ENCODE measurements at places on chromosomes 4 and X.

DNA sequence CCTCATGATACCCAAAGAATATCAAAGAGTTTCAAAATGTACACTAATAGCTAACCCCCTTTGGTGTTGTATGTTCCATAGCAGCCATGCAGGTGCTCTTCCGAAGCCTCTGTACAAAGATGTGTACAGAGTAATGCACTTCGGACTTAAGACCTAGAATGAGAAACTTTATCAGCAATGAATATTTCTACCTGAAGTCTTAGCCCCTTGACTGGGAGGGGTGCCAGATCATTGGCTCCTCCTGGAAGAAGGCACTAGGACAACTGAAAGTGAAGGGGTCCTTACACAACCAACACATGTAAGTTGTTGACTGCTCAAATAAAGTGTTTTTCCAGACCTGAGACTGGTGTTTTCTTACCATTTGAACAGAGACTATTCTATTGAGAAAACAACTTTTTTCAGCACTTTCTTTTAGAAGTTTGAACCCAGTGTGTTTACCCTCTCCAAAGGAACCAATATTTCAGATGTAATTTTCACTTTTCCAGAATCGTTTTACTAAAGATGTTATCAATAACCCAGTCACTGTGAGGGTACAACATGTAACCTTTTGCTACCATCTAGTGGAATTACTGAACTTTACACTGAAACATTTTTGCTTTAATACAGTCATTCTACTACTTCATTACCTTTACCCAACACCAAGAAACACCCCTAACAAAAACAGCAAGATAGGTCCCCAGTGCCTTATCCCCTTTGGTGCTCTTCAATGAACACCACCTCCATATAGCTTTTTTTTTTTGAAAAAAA is 33.3 kb upstream of the PRDX4 start:
- DNase-seq: no peak

GRCh38 chrX:109533631-109534030 is 3.0 kb upstream of the NXT2 start:
- DNase-seq: no peak

DNA sequence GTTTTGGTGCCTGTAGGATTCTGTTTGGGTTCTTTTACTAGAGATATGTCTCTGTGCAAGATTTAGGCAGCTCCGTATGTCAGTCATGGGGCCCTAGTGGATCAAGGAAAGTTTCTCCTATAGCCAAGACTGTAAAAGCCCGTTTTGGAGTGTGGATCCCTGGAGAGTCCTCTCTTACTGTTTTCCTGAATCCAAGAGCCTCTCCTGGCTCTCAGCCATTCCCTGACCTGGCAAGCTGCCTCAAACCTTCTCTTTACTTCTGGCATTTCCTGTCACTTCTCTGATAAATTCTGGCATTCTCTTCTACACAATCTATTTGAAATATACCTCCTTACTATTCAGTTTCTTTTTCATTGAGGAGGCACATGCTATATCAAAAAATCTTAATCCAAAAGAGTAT is 41.4 kb downstream of the DCAF12L2 start:
- DNase-seq: no peak

DNA sequence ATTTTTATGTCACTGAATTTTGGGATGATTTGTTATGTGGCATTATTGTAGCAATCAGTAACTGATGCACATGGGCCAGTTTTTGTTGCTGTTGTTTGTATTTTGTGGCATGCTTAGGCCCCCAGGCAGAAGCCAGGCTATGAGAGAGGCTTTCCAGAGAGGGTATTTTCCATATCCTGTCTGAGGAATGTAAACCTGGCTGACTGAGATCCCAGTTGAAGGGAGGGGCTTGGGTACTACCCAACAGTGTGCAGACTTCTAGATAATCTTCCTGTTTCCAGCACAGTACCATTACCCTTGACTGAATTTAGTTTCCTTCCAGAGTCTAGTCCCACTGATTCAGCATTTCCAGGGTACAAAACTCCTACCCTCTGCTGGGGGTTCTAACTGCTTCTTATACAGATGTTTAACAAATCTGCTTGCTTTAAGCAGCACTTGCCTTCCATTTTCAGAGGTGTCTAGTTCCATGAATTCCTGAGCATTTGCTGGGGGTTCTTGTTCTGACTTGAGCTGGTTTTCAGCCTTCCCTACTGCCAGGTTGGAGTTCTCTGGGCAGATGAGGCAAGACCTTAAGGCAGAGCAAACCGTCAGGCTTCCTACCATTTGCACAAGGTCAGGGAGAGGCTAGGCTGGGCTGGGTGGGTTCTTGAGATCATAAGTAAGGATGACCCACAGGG is 104.7 kb upstream of the EGFL6 start:
- no peak for DNase-seq

DNA sequence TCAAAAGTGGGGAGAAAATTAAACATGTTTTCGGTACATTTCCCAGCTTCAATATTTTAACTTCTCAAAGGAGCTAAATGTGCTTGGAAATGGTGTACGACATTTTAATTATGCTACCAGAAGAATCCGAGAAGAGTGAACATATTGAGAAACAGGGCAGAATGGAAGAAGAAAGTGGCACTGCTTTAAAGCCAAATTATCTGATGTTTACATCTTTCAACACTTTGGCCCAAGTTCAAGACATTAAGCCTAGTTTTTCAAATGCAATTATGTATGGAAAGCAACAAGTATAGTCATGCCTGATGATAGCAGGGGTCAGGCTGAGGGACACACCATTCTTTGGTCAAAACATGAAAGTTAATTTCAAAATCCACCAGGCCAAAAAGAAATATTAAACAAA is 577.9 kb upstream of the ZFP42 start:
- no peak for DNase-seq

- DNase-seq: no peak
These were observed 30.2 kb downstream of the PPP2R3B start for GRCh38 chrX:356385-357034.

GRCh38 chr4:147791341-147791740 is 59.5 kb downstream of the ARHGAP10 start:
- no peak for DNase-seq

DNA sequence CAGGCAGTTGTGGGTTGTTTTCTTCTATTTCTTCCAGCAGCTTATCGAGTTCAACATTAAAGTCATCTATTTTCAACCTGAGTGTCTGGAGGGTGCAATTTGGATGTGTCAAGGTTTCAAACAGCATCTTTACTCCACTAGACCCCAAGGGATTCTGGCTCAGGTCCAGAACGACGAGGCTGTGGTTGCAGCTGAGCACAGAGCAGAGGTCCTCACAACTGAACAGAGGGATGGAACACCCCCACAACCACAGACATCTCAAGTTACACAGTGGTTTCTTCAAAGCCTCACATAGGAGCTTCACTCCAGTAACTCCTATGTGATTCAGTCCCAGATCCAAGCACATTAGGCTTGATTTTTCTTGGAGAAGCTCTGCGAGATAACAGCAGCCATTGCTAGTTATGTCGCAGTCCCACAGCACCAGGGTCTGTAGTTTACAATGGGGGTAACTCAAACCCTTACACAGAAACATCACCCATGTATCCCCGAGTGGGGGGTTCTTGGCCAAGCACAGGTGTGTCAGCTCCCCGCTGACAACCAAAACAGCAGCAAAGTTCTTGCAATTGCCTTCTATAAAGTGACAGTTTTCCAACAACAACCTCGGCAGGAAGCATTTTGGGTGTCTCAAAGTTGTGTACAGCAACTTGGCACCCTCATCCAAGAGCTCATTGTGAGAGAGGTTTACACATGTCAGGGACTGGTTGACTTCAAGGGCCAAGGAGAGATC is 2.8 kb downstream of the NLRP2B start:
- DNase-seq: no peak

- no peak for DNase-seq
These were observed 36.7 kb upstream of the CABS1 start for GRCh38 chr4:70298051-70298450.

- no peak for DNase-seq
These were observed 7.0 kb downstream of the SH3BGRL start for GRCh38 chrX:81208916-81209315.

DNA sequence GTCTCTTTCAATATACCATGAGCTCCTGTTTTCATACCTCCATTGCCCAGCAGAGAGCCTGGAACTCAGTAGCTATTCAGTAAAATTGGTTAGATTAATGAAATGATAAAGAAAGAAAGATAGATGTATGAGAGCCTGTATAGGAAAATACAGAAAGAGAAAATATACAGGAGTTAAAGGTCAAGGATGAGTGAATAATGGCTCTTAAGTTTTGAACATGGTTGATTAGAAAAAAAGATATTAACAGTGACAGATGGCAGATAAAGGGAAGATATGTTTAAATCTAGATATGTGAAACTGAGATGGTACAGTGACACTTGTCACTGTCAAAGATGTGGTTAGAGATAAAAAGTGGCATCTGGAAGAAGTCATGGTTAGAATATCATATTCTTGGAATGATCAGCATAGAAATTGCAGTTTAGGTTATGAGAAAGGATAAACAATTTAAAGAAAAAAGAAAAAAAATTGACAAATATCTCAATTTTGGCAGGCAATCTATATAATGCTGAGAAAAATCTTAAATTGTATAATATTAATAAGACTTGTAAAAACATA is 179.2 kb downstream of the TBCK start:
- no peak for DNase-seq

DNA sequence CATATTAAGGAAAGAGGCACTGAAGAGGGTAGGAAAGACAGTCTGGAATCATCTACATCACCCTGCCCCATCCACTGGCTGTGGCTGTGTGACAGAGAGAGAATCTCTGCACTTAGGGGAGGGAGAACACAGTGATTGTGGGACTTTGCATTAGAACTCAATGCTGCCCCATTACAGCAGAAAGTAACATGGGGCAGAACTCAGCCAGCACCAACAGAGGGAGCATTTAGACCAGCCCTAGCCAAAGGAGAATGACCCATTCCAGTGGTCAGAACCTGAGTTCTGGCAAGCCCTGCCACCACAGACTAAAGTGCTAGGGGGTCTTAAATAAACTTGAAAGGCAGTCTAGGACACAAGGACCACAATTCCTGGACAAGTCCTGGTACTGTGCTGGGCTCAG is 37.9 kb downstream of the ZNF330 start:
- no peak for DNase-seq

DNA sequence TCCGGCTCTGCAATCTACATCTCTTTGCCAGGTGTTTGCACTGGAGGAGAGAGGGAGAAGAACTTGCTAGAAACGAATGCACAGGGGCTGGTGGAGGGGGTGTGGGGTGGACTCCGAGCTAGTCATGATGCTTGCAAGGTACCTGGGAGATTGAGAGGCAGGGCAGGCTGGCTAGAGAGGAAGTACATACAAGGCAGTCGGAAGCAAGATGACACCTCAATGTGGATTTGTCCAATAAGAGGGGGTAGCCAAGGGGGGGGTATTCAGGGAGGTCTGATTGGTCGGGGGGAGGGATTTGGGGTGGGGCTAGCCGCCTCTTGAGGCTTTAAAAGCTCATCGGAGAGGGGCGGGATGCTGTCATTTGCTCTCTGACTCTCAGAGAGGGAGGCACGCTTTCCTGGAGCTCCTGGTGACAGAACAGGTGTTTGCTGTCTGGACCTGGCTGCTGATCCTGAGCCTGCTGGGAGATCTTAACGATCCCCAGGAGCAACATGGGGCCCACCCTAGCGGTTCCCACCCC is at the start of gene GPR50:
Gene GPR50 (plus strand): TSS at position 354 of the 520 bp plus-strand sequence. CDS start 138 bp downstream, at position 492.
- DNase-seq: no peak

DNA sequence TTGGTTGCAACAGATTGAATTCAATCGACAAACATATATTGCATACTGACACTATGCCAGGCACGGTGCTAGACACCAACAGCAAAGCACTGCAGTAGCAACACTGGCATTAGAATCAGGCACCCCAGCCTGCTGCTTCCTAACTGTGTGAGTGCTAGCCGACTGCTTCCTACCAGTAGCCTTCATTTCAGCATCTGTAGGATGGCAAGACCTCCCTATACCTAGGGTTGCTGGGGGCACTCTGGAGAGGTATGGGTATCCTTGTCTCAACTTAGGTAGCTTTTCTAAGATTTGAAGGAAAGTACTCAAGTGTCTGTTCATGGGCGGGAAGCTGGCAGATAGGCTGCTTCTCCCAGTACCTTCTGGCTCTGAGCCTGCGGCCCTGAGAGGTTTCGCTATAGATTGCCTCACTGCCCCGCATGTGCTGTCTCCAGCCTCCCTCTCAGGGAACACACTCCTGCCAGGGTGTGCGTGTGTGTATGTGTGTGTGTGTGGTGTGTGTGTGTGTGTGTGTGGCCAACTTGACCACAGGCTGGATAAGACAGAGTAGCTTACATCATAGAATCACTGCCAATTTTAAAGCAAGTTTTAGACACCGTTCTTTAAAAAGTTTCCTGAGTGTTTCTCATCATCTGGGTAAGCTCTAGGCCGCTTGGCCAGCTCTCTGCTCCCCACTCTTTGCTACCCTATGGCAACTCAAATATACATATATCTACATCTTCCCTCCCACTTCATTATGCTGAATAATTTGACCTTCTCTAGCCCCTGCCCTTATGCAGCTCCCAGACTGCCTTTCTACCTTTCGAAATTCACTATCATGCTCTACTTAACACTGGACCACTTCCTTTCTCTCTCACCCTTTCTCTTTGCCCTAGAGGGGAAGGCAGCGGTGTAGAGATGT is 97.0 kb upstream of the PJA1 start:
- no peak for DNase-seq

DNA sequence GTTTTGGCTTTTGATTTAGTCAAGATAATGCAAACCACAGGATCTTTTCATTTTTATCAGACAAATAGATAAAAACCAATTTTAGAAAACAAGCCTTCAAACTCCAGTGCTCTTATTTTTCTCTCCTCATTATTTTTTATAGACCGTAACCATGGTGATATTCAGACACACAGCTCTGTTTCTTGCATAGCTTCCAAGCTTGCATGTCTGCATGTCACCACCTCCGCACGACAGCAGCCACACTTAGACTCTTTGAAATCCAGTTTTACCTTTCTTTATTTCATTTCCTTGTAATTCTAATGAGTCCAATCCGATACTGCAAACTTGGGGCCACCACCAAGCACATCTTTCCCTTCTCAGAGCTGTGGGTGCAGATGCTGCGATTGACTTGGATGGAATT is 94.3 kb upstream of the GPM6A start:
- no peak for DNase-seq

GRCh38 chrX:10128386-10128785 is 28.4 kb upstream of the CLCN4 start:
- DNase-seq: no peak

DNA sequence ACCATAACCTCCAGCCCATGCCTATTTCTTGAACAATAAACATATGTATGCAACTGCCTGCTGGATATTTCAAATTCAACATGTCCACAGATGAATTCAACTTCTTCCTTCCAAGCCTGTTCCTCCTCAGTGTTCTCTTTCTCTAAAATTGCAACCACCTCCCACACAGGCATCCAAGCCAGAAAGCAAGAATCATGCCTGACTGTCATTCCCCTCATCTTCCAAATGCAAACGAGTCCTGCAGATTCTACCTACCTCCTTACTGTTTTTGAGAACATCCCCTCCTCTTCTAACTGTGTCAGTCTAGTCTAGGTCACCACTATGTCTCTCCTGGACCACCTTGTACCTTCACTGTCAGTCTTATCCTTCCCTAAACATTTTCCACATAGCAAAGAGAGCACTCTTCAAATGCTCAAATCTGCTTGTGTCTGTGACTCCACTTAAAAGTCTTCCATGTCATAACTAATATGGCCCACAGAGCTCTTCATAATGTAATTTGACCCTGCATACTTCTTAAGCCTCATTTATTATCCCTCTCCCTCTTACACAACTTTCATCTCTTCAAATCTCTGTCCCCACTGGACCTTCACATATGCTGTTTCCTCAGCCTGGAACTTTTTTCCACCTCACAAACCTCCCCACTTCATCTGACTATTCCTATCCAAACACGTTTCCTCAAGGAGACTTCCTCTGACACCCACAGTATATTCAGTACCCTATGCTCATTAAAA is 25.7 kb downstream of the MAPK10 start:
- no peak for DNase-seq
